ENCODE measurements at places on chromosomes 1 and 21.
A peak's percentile ranks its signal among the peaks of the same experiment; 100 is the strongest.

- no peak for DNase-seq
These were observed 88.0 kb upstream of the RGS18 start for GRCh38 chr1:192070213-192070612.

- no peak for DNase-seq
These were observed 4.2 kb downstream of the RSPO1 start for GRCh38 chr1:37630426-37631028.

DNA sequence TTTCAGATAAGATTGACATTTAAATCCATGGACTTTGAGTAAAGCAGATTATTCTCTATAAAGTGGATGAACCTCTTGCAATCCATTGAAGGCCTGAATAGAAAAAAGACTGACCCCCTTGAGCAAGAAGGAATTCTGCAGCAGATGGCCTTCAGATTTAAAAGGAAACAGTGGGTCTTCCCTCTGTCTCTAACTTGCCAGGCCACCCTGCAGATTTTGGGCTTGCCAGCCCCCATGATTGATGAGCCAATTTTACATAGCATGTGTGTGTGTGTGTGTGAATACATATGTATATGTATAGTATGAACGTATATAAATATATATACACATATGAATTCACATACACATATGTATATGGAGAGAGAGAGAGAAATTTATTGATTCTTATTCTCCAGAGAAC lies 113.4 kb downstream of the GRIK1 start:
- no peak for DNase-seq

- DNase-seq, result no peak
These were observed 87.7 kb downstream of the PROX1 start for GRCh38 chr1:214075305-214075998.

DNA sequence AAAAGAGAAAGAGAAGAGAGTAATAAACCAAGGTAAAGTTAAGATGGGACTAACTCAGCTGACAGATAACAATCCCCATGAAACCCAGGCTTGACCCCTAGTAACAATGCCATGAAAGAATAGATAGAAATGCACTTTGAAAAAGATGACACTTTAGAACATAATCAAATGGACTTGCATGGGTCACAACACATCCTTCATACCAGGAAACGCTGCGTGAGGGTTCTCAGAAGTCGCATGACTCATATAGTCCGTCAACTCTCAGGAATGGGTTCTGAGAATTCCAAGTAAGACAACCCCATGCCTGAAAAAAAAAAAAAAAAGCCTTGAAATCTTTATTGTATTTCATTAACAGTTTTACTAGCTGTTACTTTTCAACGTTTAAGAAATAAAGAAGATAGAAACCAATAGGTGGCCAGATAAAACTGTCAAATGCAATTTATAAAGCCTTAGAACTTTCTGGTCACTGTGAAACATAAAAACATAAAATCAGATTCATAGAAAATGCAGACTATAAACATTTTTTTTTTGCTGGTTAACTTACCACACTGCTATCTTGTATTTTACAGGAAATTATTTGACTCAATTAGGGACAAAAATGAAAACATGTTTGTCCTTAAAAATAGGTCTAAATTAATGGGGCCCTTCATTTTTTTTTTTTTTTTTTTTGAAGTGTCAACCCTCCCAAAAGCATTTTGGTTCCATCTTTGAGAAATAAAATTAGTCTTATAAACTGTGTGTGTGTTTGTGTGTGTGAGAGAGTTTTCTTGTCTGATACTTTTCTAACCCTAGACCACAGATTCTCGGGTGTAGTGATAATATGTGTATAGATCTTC lies 202.1 kb downstream of the NCAM2 start:
- DNase-seq, result no peak

GRCh38 chr1:205663286-205663936 lies 16.9 kb downstream of the SLC45A3 start:
- DNase-seq, result no peak

- DNase-seq, result no peak
These were observed 8.4 kb upstream of the XKR8 start for GRCh38 chr1:27951396-27951795.

DNA sequence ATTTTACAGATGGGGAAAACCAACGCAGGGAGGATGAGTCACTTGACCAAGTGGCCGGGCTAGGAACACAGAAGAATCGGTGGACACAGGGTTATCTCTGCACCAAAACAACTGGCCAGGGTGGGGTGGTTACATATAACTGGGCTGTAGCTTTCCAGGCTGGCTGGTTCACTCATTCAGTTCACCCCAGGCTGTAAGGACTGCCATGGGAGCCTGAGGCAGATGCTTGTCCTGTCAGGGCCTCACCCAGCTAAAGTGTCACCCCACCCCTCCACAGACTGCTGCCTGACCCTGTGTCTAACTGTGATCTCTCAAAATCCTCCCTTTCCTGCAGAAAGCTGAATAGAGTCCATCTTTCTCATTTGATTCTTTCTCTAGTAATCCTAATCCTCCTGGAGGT lies 387.3 kb downstream of the RYR2 start:
- DNase-seq, result no peak

GRCh38 chr1:233151861-233152260 lies 143.7 kb downstream of the PCNX2 start:
- DNase-seq, result no peak

DNA sequence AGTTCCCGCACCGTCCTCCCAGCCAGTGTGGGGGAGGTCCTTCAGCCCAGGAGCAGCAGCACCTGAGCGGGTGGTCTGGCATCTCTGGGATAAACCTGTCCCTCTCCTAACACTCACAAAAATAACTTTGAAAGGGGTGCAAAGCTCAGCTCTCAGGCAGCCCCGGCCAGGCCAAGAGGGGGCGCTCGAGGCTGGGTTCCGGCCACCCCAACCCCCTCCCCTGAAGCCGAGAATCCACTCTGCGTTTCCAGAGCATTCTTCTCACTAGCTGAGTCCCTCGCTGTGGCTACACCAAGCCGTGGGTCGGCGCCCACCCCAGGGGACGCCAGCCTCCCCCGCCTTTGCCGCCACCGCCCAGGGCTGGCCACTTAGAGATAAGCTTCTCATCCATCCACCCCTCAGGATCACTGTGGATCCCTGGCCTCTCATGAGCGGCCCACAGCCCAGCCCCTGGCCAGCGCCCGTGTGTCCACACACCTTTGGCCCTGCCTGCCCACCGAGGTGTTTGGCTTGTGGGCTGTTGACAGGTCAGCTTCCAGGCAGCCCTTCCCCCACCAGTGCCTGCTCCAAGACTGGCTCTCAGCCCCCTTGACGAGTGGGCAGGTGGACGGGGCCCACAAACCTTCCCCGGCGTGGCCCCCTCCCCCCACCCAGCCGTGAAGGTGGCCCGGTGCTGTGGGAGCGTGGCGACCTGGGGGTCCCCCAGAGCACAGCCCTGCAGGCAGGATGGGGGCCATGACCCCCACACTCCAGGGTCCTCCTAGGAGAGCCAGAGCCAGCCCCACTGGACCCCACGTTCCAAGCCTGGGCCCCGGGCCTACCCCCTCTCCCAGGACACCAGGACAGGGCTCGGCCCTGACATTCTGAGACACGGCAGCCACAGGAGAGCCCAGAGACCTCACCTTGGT lies 1.9 kb downstream of the FTCD start:
- peak; percentile 58 for DNase-seq

- DNase-seq, result no peak
These were observed 5.2 kb downstream of the LEPR start for GRCh38 chr1:65425697-65426096.

- no peak for DNase-seq
These were observed 7.8 kb downstream of the PSMB2 start for GRCh38 chr1:35633547-35633946.

DNA sequence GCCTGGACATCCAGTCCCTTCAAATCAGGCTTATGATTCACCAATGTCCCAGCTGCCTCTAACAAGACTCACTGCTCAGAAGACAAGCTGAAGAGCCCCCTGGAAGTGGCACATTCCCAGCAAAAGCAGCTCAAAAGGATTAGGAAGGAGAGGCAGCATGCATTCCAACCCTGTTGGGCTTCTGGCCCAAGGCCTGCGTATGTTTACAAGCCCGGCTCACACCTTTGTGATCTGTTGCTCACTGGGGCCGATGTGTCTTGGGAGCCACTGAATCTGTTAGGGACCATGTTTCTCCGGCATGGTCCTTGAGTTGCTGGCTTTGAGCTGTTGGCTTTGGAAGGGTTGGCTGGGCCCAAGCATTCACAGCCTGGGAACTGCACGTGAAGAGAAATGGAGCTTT lies 81.2 kb upstream of the C1orf174 start:
- no peak for DNase-seq

GRCh38 chr1:94612525-94613204 lies 71.1 kb upstream of the F3 start:
- no peak for DNase-seq

- DNase-seq, result no peak
These were observed 1.8 kb upstream of the PLCH2 start for GRCh38 chr1:2474104-2474844.

DNA sequence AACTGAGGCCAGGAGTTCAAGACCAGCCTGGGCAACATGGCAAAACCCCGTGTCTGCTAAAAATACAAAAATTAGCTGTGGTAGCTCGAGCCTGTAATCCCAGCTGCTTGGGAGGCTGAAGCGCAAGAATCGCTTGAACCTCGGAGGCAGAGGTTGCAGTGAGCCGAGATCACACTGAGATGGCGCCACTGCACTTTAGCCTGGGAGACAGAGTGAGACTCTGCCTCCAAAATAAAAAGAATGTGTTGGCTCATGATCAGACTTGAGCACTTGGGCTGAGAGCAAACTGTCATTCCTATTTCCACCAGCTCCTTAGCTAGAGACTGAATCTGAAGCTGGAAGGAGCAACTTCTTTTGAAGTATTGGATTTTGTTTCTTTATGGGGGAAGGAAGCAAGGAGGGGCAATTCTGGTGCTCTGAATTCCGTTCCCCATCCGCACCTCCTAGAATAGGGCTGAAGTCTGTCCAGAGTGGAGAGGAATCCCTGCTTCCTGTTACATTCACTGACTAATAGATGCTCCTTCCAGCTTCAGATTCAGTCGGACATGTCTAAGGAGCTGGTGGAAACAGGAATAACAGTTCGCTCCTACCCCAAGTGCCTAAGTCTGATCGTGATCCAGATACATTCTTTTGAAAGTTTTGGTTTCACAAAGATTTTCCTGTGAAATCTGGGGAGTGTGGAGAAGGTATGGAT lies 3.8 kb downstream of the ZNF672 start:
- no peak for DNase-seq

- DNase-seq, result no peak
These were observed 425.9 kb upstream of the RUNX1 start for GRCh38 chr21:35475009-35475408.

DNA sequence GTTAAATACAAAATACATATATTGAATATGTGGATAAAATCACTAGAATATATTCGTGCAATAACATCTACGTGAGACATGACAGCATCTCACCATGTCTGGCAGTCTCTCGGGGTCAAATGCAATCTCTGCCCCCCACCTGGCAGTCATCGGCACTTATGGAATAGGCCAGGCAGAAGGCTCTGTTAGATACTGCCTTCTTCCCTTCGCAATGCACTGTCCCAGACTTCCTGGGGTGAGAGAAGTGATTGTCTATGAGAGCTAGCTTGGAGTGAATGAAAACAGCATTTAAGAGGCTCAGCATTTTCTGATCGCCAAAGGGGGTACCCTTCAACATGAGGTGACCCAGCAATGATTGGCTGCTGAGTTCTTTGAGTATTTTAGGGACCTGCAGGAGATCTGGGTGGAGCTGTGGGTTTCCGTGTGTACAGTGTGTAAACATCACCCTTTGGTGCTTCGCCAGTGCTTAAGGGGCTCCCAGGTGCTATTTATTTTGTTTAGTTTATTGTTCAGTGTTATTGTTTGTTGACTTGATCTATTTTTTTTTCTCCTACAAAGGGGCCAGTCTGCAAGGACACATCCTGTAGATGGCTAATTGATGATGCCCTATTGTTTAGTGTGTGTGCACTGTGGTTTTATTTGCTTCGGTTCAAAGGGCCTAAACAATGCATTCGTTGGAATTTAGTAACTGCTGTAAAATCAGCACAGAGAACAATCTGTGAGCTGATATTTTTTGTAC lies 10.2 kb downstream of the ERG start:
- DNase-seq, result no peak

GRCh38 chr1:62194651-62195544 lies at the start of gene L1TD1:
L1TD1 (plus strand) TSS chr1:62194849; CDS start chr1:62206629, 11,780 bp downstream.
- DNase-seq, result no peak
